ENCODE measurements at places on chromosomes 12 and 14. TPM values are rescaled to one million over a fixed set of nuclear protein-coding genes. Genes with fewer than 3 reads are reported as not detected.
A peak's percentile ranks its signal among the peaks of the same experiment; 100 is the strongest.

DNA sequence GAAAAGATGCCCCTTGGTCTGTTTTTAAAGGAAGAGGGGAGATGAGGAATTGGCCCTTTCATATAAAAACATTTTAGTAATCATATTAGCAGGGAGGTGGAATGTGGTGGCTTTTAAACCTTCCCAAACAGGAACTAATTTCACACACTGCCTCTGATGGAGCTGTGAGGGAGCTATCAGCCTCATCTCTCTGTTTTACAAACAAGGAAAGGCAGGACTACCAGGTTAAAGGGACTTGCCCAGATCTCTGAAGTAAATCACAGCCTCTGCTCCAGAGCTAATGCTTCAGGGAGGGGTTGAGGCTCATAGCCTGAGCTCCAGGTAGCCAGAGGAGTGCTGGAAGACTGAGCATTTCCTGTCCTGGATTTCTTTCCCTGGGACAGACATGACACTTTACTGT, 1.1 kb upstream of the BMP4 start:
- DNase-seq, result no peak
- no peak overlapping the region for H3K27ac ChIP-seq
- H3K4me3 ChIP-seq, result peak overlapping the region; percentile 54
- peaks cover 32% of the 10 kb centered on the region for H3K4me1 ChIP-seq
- peaks cover 96% of the 10 kb centered on the region for H3K27me3 ChIP-seq

DNA sequence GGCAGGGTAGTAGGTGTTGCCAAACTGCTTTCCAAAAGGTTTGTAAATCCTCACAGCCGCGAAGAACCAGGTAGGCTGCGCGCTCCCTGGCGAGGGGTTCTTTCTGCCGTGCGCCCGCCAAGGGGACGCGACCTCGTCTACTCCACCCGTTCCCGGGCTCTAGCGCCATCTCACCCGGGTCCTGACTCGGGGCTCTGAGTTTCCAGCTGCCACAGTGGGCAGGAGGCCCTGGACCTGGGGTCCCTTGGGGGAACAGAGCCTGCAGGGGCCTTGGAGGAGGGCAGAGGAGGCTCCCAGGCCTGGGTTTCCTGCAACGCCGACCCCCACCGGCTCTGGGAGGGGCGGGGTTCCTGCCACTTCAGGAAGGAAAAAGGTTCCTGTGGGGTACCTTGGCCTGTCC, 706 bp downstream of the ANHX start:
- no peak overlapping the region for H3K27ac ChIP-seq
- no peak overlapping the region for H3K4me3 ChIP-seq
- H3K27me3 ChIP-seq, result no peaks in the 10 kb centered on the region
- peaks cover 23% of the 10 kb centered on the region for H3K36me3 ChIP-seq
- DNase-seq, result no peak

DNA sequence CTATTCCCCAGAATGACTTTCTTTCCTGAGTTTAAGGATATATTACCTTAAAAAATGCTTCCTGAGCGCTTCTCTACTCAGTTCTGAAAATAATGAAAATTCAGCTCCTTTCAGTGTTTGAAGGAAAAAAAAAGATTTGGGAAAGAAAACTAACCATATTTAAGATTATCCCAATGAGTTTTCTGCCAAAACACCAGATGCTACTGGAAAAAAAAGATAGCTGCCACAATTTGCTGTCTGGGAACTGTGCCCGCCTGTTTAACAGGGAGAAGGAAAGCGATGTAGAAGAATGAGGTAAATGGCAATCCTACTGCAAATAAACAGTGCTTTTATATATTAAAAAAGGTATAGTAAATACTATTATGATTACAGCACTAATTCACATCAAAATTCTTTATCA, 367.6 kb upstream of the PRICKLE1 start:
- H3K4me3 ChIP-seq, result no peak overlapping the region
- H3K27me3 ChIP-seq, result no peaks in the 10 kb centered on the region
- no peak overlapping the region for H3K27ac ChIP-seq
- H3K4me1 ChIP-seq, result no peaks in the 10 kb centered on the region

- H3K36me3 ChIP-seq, result no peaks in the 10 kb centered on the region
- H3K27ac ChIP-seq, result no peak overlapping the region
- peak overlapping the region; percentile 88 for H3K4me3 ChIP-seq
- no peak for DNase-seq
- peaks cover 10% of the 10 kb centered on the region for H3K4me1 ChIP-seq
Observed at GRCh38 chr12:106301241-106301610, 1.3 kb upstream of the TCP11L2 start.

GRCh38 chr12:30826276-30826675, 71.5 kb upstream of the CAPRIN2 start:
- H3K27me3 ChIP-seq, result peaks cover 3% of the 10 kb centered on the region
- no peak overlapping the region for H3K4me3 ChIP-seq
- peaks cover 24% of the 10 kb centered on the region for H3K4me1 ChIP-seq
- H3K36me3 ChIP-seq, result no peaks in the 10 kb centered on the region

DNA sequence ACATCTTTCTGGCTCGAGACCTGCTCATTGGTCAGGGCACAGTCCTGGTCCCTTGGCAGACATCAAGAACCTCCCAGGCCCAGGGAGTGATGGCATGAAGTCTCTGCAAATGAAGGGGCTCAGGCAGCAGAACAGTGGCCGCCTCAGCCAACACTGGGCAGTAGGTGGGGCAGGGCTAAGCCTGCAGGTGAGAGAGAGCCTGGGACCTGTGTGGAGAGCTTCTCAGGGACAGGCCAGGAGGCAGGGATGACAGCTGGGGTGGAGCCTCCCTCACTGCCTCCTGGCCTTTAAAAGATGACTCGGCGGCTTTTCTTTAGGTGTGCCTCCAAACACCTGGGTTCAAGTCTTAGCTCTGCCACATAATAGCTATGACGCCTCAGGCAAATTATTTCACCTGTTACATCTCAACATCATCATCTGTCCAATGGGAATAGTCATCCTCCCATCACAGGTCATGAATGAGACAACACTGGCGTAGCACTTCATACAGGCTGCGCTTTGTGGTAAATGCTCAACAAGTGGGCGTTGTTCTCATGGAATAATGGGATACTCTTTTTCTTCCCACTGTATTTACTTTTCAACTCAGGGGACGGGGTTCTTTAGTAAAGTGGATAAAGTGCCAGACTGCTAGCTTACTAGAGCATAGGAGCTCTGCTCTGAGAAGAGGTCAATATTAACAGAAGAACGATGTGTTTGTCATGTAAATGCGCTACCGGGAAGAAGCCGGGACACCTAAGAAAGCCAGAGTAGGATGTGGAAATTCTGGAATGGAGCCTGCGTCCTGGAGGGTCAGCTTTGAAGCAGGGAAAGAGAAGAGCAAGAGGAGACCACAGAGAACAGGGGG, 277.4 kb downstream of the FOXN3 start:
- H3K4me3 ChIP-seq, result no peak overlapping the region
- H3K4me1 ChIP-seq, result peaks cover 11% of the 10 kb centered on the region
- H3K27ac ChIP-seq, result no peak overlapping the region
- DNase-seq, result no peak

- DNase-seq, result no peak
- no peaks in the 10 kb centered on the region for H3K36me3 ChIP-seq
- peaks cover 26% of the 10 kb centered on the region for H3K4me1 ChIP-seq
- H3K27ac ChIP-seq, result no peak overlapping the region
- no peak overlapping the region for H3K4me3 ChIP-seq
- H3K27me3 ChIP-seq, result peaks cover 4% of the 10 kb centered on the region
Observed at GRCh38 chr12:507391-507796, 47.7 kb downstream of the B4GALNT3 start.

GRCh38 chr12:96617178-96617577, 127.8 kb downstream of the CFAP54 start:
- no peaks in the 10 kb centered on the region for H3K27me3 ChIP-seq
- H3K27ac ChIP-seq, result no peak overlapping the region
- peaks cover 12% of the 10 kb centered on the region for H3K36me3 ChIP-seq
- no peak overlapping the region for H3K4me3 ChIP-seq

GRCh38 chr14:59347915-59348314, 117.3 kb downstream of the GPR135 start:
- H3K27me3 ChIP-seq, result no peaks in the 10 kb centered on the region
- H3K4me3 ChIP-seq, result no peak overlapping the region
- H3K27ac ChIP-seq, result no peak overlapping the region
- peaks cover 5% of the 10 kb centered on the region for H3K36me3 ChIP-seq
- DNase-seq, result no peak

DNA sequence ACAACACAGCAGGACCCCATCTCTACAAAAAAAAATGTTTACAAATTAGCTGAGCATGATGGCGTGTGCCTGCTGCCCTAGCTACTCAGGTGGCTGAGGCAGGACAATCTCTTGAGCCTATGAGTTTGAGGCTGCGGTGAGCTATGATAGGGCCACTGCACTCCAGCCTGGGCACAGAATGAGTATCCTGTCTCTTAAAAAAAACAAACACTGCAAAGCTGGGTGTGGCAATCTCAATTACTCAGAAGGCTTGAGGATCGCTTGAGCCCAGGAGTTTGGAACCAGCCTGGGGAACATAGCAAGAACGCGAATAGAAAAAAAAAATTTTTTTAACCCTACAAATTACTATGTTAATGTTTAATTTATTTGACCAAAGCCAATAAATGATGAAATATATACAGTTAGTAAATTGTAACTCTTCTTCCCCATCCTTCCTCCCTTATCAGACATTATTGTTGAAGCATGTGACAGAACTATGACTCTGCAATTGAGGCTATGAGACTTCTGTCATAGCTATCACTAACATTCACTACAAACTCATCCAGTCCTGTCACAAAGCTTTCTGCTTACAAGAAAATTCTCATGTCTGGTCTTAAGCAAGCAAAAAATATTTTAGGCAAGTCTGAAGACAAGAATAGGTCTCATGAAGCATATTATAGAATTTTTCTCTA, 9.8 kb downstream of the BTBD7 start:
- H3K4me1 ChIP-seq, result peaks cover 33% of the 10 kb centered on the region
- no peaks in the 10 kb centered on the region for H3K27me3 ChIP-seq
- no peak overlapping the region for H3K4me3 ChIP-seq

DNA sequence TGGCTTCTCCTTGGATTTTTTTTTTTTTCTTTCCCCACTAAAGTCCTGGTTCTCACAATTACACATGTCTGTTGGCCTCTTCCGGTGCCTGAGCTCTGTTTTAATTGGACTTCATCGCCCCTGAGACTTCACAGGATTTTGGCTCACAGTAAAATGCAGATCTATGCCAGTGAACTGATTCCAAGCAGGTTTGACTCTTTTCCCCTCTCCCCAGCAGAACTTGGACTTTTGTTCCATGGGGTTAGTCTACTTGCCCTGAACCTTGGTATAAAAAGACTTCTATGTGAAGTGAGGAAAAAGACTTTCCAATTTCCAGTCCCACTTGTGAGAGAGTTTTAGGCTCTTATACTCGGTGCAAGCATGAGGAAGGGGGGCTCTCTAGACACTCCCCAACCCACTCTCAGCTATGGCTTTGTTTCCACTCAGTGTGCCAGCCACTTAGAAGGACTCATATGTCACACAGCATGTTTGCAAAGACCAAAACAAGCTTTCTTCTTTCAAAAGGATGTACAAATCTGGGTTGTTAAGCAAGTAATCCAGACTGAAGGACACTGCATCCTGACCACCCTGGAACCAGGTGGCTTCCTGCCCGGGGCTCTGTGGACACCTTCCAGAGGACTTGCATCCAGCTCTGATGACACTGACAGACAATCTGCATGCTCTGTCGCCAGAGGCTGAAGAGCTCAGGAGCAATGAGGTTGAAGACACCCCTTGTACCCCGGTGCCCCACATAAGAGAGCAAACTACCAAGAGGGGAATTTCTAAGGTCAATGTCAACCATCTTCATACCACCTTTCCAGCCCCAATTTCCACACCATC, 221.9 kb upstream of the EGLN3 start:
- H3K4me1 ChIP-seq, result peaks cover 35% of the 10 kb centered on the region
- no peak overlapping the region for H3K27ac ChIP-seq
- no peaks in the 10 kb centered on the region for H3K27me3 ChIP-seq

DNA sequence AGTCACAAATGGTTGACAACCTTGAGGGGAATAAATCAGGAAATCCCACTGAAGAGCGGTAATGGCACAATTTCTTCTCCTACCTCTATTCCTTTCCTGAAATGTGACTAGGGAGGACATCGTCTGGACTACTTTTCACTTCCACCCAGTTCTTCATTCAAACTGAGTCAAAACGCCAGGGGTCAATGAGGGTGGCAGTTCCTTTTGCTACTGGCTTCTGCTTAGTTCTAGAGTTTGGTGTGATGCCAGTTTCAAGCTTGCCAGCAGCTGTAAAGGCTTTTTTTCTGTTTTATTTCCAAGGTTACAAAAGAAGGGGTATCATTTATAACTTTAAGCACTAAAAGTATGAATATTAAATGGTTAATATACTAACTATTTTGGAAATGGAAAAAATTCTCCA, 286.5 kb downstream of the SOX5 start:
- H3K4me3 ChIP-seq, result no peak overlapping the region
- peaks cover 5% of the 10 kb centered on the region for H3K4me1 ChIP-seq
- H3K36me3 ChIP-seq, result peaks cover 9% of the 10 kb centered on the region
- no peaks in the 10 kb centered on the region for H3K27me3 ChIP-seq
- H3K27ac ChIP-seq, result no peak overlapping the region

DNA sequence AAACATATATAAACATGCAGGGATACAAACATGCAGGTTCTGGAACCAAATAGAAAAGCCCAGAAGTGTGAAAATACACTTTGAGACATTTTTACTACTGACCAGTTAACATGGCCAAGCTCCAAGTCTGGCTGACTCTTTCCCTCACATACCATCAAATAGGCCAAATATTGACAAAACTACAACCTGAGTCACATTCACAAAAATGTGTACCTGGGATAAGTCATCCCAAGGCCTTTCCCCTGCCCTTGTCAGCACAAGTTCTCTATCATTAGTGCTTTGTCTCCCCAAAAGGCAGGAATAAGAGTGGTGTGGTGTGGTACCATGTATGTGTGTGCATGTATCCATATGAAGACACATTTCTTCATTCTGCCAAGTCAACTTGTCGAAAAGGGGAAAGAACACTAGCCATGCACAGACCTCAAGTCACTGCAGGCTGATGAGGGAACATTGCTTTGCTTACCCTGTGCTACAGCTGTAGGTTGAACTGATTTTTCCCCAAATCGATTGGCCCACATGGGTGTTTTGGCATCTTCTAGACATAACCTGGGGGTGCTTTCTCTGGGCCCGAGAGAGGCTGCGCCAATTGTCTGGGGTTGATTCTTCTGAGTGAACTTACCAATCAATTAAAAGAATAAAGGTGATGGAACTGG, 14.9 kb downstream of the HOXC4 start:
- H3K27ac ChIP-seq, result no peak overlapping the region
- H3K4me3 ChIP-seq, result no peak overlapping the region
- no peaks in the 10 kb centered on the region for H3K4me1 ChIP-seq
- peaks cover 90% of the 10 kb centered on the region for H3K27me3 ChIP-seq

GRCh38 chr14:102985665-102986064, 63.2 kb downstream of the AMN start:
- peaks cover 65% of the 10 kb centered on the region for H3K36me3 ChIP-seq
- peaks cover 3% of the 10 kb centered on the region for H3K4me1 ChIP-seq
- H3K27ac ChIP-seq, result peak overlapping the region; percentile 76
- DNase-seq, result no peak
- H3K4me3 ChIP-seq, result no peak overlapping the region

SCN8A gene
- 13.5 TPM for total RNA-seq

TPH2 gene
- total RNA-seq, result 0.23 TPM

PAPLN gene
- total RNA-seq, result 2.7 TPM

KRT80 gene
- total RNA-seq, result not detected

FOXN4 gene
- 1.3 TPM for total RNA-seq

PITPNM2 gene
- 9.5 TPM for total RNA-seq

Measured in neural crest cell (in vitro differentiated cells).